ENCODE measurements at places on chromosomes 5 and 9. TPM values are rescaled to one million over a fixed set of nuclear protein-coding genes. Genes with fewer than 3 reads are reported as not detected.

Gene CCL27
- 0.16 TPM for polyA plus RNA-seq

Gene CXCL14
- 0.15 TPM for polyA plus RNA-seq

GRCh38 chr5:73158313-73158712 is 14.7 kb upstream of the TMEM174 start:
- no peak for DNase-seq

- DNase-seq = no peak
Observed at GRCh38 chr9:81976351-81976750, 12.2 kb upstream of the SPATA31D1 start.

- no peak for DNase-seq
Observed at GRCh38 chr9:15220658-15221318, 86.2 kb downstream of the TTC39B start.

DNA sequence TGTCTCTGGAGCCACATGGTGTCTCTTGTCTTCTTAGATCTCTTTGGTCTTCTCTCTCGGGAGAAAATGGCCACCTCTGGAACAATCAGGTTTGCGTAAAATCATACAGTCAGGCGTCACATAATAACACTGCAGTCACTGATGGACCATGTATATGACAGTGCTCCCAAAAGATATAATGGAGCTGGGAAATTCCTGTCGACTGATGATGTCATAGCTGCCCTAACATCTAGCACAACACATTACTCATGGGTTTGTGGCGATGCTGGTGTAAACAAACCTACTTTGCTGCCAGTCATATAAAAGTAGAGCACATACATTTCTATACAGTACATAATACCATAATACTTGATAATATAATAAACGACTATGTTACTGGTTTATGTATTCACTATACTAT is 30.1 kb upstream of the RAI14 start:
- peak; percentile 31 for DNase-seq

- DNase-seq = no peak
Observed at GRCh38 chr9:90562229-90562628, 80.4 kb downstream of the DIRAS2 start.

Gene TAL2
- polyA plus RNA-seq = 0.33 TPM

- DNase-seq = no peak
Observed at GRCh38 chr9:68741234-68741633, 36.2 kb downstream of the PIP5K1B start.

- no peak for DNase-seq
Observed at GRCh38 chr5:58107704-58108103, 352.2 kb downstream of the PLK2 start.

DNA sequence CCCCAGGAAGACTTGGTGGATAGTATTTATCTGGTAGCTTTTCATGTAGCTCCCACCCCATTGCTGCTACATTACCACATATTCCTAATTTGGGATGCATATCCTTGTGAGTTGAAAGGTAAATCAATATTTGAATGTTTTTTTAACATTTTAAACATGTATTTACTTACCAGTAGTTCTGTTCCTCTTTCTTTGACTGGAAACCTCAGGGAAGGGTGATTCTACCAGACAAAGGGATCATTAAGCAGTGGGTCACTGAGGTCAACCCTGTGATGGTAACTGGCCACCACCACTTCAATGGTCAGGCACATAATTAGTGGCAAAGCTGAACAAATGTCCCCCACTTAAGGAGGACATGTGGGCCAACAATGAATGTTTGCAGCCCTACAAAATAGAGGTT is 27.2 kb upstream of the KLF9 start:
- DNase-seq = no peak

DNA sequence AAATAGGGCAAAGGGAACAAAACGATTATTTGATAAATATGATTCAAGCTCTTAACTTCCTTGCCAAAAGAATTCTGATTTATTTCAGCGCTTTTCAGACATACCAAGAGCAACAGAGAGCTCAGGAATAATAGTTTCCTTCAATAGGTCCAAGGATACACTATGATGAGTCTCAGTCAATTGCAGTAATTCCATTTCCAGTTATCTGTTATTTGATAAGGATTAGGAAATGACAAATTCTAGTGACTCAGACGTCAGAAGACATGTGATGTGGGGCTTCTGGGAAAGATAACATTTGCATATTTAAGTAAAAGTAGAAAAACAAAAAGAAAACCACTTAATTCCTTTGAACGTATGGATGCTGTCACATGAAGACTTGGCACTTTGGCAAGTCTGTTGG is 1250.8 kb upstream of the CDH18 start:
- no peak for DNase-seq

DNA sequence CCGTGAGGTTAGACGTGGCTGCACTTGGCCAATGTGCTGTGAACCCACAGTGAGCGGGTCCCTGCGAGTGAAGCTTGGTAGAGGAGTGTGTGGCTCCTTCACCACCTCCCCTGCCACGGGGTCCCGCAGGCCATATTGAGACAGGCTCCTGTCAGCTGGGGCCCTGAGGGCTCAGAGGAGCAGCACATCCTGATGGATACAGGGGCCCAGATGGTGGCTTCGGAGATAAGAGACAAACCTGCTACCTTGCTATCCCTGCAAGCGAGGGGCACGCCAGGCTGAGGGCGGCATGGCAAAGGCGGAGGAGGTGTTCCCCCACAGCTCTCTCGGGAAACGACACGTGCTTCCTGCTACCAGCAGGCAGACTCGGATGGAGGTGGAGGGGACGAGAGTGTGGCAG is 33.1 kb downstream of the SLC6A3 start:
- DNase-seq = no peak
